T-helper 2 cell (primary cell): ENCODE measurements at places on chromosomes 4 and X.

DNA sequence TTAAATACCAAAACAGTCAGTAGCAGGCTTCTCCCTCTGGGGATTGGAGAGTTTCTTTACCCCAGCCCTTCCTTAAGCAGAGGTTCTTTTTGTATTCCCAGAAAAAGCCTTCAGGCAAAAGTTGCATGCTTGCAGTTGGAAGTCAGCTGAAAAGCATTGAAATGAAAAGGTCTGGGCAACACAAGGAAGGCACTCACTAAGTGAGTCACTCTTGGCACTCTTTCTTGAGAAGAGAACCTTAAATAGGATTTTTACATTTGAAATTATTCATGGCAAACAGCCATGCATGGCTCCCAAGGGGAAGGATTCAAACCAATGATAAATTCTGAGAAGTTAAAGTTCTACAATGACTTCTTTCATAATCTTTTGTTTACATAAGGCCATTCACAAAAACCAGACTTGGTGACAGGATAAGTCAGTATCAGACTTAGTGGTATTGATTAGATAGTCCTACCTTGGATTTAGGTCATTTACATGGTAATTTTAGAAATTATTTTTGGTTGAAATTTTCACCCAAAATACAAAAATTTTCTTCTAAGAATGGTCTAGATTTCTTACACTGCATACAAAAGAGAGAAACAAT, 2068.9 kb downstream of the PCDH7 start:
- no peak for DNase-seq

GRCh38 chrX:72026341-72027023, 105.2 kb downstream of the RTL5 start:
- DNase-seq, result no peak

DNA sequence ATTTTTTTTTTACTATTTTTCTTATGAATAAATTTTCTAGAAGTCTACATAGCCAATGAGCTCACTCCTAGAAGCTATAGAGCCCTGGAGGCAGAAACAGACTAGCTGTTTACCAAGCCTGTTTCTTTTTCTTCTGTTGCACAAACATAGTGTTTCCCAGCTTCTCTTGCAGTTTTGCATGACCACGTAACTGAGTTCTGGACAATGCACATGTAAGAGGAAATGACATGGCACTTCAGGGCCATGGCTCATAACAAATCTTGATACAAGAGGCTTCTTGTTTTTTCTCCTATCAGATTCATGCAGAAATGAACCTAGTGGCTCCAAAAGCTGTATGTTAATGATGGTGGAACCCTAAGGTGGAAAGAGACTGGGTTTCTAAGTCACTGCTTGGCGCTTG, 127.4 kb downstream of the ZNF330 start:
- no peak for DNase-seq

- no peak for DNase-seq
These were observed 21.8 kb downstream of the NKX3-2 start for GRCh38 chr4:13522282-13523104.
